ENCODE measurements at places on chromosomes 1 and 21. TPM values are rescaled to one million over a fixed set of nuclear protein-coding genes. Genes with fewer than 3 reads are reported as not detected.
A peak's percentile ranks its signal among the peaks of the same experiment; 100 is the strongest.

EPS8L3 gene
- total RNA-seq: not detected

KRTAP19-2 gene
- total RNA-seq: not detected

YIPF1 gene
- total RNA-seq: 22.1 TPM

INPP5B gene
- 31.2 TPM for total RNA-seq

VCAM1 gene
- 5.6 TPM for total RNA-seq

- H3K4me1 ChIP-seq: peaks cover 16% of the 10 kb centered on the region
- DNase-seq: no peak
- no peaks in the 10 kb centered on the region for H3K27me3 ChIP-seq
Measured at GRCh38 chr1:54582566-54583306, 34.7 kb downstream of the ACOT11 start.

DNA sequence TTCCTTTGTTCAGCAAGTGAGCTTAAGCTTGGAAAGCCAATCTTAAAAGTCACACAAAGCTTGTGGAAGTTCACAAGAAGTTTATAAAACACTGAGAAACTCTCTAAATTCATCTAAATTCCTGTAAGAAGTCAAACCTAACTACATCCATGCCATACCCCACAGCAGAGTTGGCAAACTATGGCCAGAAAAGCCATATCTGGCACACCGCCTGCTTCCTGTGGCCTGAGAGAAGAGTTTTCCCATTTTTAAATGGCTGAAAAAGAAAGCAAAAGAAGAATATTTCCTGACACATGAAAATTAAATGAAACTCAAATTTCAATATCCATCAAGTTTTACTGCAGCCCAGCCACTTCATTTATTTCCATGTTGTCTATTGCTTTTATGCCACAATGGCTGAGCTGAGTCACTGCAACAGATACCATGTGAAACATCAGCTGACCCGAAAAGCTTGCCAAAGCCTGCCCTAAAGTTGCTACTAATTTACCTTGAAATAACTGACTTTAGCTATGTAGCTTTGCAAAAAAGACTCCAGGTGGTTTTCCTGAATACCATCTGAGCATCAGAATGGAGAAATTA is 237.1 kb downstream of the SLC45A1 start:
- no peak for DNase-seq
- no peak overlapping the region for H3K27ac ChIP-seq
- no peaks in the 10 kb centered on the region for H3K4me1 ChIP-seq
- no peak overlapping the region for H3K4me3 ChIP-seq
- no peaks in the 10 kb centered on the region for H3K36me3 ChIP-seq
- no peaks in the 10 kb centered on the region for H3K27me3 ChIP-seq

DNA sequence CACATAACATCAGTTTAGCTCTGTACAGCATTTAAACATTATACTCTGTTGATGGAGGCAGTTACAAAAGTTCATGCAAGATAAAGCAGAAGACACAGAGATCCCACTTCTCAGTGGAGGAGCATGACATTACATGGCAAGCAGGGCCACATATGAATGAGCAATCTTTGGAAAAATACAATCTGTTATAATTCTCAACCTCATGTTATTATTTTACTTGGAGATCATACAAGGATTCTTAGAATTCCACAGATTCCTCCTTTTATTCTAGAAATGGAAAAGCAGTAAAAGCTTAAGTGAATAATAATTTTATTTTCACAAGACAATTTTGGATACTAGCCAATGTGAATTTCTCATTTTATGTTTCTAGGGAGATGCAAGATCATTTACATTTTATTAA is 66.6 kb downstream of the IFI44 start:
- H3K4me3 ChIP-seq: no peak overlapping the region
- no peaks in the 10 kb centered on the region for H3K27me3 ChIP-seq

DNA sequence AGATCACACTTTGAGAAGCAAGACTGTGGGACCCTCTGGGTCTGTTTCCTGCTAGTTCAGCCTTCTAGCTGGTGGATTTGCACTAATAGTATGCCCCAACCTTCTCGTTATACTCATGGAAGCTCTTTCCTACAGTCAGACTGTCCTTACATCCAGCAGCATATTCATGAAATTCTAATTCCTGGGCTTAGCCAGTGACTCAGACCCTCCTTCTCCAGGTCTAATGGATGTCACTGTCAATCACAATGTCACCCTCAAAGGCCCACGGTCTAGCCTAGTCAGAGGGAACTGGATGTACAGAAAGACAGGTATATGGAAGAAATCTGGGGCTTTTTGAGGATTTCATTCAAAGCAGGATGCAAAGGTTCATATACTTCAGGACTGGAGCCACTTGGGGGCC is 72.4 kb downstream of the KCNJ15 start:
- H3K36me3 ChIP-seq: no peaks in the 10 kb centered on the region
- no peaks in the 10 kb centered on the region for H3K27me3 ChIP-seq
- H3K27ac ChIP-seq: no peak overlapping the region
- DNase-seq: no peak
- H3K4me1 ChIP-seq: peaks cover 4% of the 10 kb centered on the region
- no peak overlapping the region for H3K4me3 ChIP-seq

- H3K4me3 ChIP-seq: no peak overlapping the region
- no peaks in the 10 kb centered on the region for H3K27me3 ChIP-seq
- peak overlapping the region; percentile 86 for H3K27ac ChIP-seq
- DNase-seq: no peak
Measured at GRCh38 chr1:21308847-21309652, 18.8 kb upstream of the ECE1 start.

DNA sequence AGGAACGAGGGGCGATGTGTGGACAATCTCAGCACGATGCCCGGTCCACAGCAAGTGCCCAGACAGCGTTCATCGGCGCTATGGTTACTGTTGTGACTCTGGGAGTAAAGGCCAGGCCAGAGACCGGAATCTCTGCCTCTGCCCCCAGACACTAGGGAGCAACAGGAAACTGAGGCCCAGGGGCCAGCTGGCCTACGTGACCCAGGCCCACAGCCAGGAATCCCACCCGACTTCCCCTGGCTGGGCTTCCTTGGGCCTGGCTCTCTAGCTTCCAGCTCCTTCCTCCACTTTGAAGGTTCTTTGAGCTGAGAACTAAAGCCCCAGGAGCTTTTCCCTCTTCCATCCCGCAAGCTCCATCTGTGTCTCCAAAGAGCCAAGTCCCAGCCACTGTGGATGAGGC is 4.6 kb downstream of the LRP8 start:
- no peak overlapping the region for H3K27ac ChIP-seq
- no peaks in the 10 kb centered on the region for H3K36me3 ChIP-seq
- H3K4me3 ChIP-seq: no peak overlapping the region
- H3K27me3 ChIP-seq: no peaks in the 10 kb centered on the region

GRCh38 chr1:43806183-43806582 is 98.8 kb downstream of the ST3GAL3 start:
- no peak for DNase-seq
- no peak overlapping the region for H3K4me3 ChIP-seq
- H3K27me3 ChIP-seq: no peaks in the 10 kb centered on the region
- no peak overlapping the region for H3K27ac ChIP-seq
- H3K4me1 ChIP-seq: no peaks in the 10 kb centered on the region

DNA sequence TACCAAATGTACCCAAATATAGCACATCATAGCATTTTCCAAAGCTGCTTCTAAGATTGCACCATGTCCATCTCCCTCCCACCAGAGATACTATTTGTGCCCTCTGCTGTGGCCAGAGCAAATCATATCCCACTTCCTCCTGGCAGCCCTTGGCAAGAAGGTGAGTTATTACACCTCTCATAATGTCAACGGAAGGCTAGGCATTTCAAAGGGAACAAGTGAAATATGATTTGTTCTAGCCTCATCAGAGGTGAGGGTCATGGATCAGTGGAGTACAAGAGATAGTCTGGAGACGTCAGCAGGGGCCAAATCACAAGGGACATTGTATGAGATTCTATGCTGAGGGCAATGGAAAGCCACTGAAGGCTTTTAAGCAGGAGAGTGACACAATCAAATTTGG is 90.2 kb upstream of the BCAR3 start:
- H3K36me3 ChIP-seq: no peaks in the 10 kb centered on the region
- no peak for DNase-seq
- peaks cover 9% of the 10 kb centered on the region for H3K4me1 ChIP-seq
- H3K27me3 ChIP-seq: no peaks in the 10 kb centered on the region
- no peak overlapping the region for H3K4me3 ChIP-seq
- no peak overlapping the region for H3K27ac ChIP-seq

GRCh38 chr1:112304612-112305011 is 91.4 kb upstream of the CTTNBP2NL start:
- H3K4me1 ChIP-seq: no peaks in the 10 kb centered on the region
- no peak overlapping the region for H3K4me3 ChIP-seq
- DNase-seq: no peak

DNA sequence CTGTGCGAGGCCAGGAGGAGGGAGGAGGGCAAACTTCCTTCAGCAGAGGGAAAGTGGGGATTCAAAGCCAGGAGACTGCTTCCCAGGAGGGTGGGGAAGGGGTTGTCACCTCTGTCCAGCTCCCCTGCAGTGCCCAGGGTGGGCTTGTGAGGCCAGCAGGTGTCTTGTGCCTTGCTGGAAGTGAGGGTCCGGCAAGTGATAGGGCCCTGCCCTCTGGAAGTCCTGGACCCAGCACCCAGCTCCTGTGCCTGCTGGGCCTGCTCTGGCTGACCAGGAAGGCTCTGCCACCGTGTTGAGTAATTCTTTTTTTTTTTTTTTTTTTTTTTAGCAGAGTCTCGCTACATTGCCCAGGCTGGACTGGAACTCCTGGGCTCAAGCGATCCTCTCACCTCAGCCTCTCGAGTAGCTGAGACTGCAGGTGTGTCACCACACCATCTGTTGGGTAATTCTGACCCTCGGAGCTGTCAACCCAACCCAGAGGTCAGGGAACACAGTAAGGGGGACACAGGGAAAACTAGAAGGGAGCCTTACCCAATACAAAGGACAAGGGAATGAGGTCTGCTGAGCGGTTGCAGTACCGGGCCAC is 1.0 kb downstream of the BEST4 start:
- H3K27me3 ChIP-seq: no peaks in the 10 kb centered on the region
- H3K27ac ChIP-seq: peak overlapping the region; percentile 66
- H3K4me3 ChIP-seq: peak overlapping the region; percentile 66
- no peak for DNase-seq

DNA sequence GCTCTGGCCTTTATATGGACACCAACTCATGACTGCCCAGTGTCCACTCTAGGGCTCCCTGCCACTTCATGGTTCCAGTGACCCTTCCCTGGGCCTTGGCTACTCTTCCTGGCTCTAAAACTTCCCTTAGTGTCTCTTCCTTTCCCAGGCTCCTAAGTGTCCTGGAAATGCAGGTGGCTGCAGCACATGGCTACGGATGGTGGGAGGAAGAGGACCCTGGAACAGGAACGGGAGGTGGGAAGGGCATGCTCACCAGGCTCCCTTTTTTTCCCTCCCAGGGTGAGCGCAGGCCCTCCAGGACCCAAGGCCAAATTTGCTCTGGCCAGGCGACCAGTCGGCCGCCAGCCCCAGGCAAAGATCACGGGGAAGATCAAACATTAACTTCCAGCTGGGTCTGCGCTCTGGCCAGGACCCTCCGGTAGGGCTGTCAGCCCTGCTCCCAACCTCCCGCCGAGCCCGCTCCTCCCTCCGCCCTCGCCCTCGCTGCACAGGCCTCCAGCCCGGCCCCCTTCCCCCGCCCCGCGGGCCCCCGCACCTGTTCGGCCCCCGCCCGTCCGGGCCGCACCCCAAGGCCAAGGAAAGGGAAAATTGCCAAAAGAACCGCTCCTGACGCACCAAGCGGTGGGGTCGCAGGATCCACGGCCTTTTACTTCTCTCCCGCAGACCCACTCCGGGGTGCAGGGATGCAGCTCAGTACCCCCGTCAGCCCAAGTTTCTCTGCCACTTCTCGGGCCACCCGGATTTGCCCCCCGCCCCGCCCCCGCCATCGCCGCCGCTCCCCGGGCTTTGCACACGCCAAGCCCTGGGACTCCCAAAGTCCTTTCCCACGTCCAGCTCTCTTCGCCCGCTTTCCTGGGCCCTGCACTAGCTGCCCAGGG is 894 bp downstream of the TCEA3 start:
- H3K4me1 ChIP-seq: peaks cover 46% of the 10 kb centered on the region
- H3K27me3 ChIP-seq: no peaks in the 10 kb centered on the region

DNA sequence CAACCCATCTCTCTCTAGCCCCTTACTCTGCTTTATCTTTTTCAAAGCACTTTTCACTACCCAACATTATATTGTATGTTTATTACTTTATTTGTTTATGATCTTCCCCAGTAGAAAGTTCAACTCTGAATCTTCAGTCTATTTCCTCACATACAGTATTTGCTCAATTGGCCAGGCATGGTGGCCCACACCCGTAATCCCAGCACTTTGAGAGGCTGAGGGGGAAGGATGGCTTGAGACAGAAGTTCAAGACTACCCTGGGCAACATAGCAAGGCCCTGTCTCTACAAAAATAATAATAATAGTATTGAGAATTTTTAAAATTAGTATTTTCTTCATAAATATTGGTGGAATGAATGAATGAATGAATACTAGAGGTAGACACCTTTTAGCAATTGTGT is 1.2 kb downstream of the STPG1 start:
- H3K4me3 ChIP-seq: no peak overlapping the region
- no peak for DNase-seq
- H3K27me3 ChIP-seq: no peaks in the 10 kb centered on the region

GRCh38 chr1:183685112-183685713 is 32.1 kb upstream of the APOBEC4 start:
- H3K27me3 ChIP-seq: no peaks in the 10 kb centered on the region
- H3K36me3 ChIP-seq: no peaks in the 10 kb centered on the region
- H3K4me1 ChIP-seq: no peaks in the 10 kb centered on the region
- DNase-seq: no peak

DNA sequence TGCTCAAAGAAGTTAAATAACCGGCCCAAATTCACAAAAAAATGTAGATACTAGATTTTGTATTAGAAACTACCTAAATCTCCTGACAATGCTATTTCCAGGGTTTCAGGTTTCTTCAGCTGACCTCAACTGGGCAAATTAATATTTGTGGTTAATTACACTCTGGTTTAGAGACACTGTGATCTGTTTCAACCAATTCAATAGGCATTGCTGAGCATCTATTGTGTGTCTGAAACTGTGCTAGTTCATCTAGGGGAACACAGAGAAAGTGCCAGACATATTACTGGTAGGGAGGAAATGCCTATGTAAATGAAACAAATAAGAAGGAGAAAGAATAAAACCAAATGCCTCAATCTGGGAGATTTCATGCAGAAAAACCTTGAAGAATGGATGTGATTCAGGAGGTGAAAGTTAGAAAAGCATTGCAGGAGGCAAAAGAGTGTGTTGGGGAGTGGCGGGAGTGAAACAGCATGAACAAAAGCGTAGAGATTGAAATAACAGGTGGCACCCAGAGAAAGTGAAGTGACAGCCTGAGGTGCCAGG is 51.3 kb upstream of the IVNS1ABP start:
- H3K4me3 ChIP-seq: no peak overlapping the region
- no peak for DNase-seq
- H3K27ac ChIP-seq: no peak overlapping the region
- no peaks in the 10 kb centered on the region for H3K36me3 ChIP-seq

Measured in vagina (tissue), 2 donors.